ENCODE measurements at places on chromosomes 13 and 19.

- no peak for DNase-seq
These were observed 2.4 kb downstream of the SAE1 start for GRCh38 chr19:47133021-47133471.

DNA sequence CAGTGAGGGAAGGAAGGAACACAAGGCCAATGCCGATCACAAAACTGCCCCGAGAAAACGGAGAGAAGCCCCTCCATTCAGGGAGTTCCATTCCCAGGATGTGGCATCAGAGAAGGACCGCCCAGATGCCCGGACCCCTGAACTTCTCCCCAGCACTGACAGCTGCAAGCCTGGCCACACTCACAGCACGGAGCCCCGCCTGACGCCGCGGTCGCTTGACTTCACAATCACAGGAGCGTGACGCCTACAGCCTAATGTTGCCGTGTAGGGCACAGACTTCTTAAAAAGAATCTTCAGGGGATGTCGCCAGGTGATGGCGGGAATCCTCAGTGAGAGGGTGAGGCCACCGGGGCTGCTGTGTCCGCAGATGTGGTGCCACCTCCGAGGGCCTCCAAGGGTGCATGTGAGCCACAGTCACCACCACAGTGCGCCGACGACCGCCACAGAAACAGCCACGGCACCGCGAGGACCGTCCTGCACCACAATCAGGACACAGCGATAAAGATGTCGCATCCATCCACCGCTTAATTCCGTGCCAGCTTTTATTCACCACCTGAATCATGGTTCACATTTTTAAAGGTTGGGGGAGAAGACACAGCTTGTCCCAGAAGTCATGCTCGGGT, 77.2 kb downstream of the SPACA7 start:
- DNase-seq, result no peak

GRCh38 chr13:85334187-85334586, 465.0 kb downstream of the SLITRK6 start:
- no peak for DNase-seq

DNA sequence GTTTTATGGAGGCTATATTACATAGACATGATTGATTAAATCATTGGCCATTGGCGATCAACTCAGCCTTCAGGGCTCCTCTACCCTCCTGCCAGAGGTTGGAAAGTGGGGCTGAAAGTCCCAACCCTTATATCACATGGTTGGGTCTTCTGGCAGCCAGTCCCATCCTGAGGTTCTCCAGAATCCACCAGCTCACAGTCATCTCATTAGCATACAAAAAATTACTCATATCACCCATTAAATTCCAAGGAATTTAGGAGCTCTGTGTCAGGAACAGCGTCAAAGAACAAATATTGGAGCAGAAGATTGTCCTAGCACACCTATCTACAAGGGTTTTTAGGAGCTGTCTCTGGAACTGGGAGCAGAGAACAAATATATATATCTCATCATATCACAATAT, 39.4 kb upstream of the FARP1 start:
- DNase-seq, result peak; percentile 31

- peak; percentile 88 for DNase-seq
These were observed 21.6 kb downstream of the VASP start for GRCh38 chr19:45528744-45529419.

DNA sequence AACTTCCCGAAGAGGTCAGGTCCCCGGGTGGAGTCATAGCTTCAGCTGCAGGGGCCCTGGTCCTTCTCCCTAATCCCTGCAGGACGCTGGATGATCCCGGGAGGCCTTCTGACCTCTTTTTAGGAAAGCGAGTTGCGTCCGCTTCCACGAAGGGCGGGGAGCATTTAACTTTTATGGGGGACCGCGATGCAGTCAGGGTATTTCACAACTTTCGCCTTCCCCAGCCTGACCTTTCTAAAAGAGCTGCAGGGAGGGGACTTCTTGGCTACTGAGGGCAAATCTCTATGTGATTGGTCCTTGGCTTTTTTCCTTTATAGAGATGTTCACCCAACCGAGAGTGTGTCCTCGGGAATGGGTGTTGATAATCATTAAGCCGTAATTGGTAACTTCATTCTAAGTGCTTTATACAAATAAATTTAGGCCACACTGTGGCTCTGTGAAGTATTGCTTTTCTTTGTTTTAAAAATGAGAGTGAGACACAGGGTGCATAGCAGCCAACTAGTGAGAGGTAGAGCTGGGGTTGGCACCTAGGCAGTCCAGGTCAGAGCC, 778 bp downstream of the ZNF230 start:
- no peak for DNase-seq

DNA sequence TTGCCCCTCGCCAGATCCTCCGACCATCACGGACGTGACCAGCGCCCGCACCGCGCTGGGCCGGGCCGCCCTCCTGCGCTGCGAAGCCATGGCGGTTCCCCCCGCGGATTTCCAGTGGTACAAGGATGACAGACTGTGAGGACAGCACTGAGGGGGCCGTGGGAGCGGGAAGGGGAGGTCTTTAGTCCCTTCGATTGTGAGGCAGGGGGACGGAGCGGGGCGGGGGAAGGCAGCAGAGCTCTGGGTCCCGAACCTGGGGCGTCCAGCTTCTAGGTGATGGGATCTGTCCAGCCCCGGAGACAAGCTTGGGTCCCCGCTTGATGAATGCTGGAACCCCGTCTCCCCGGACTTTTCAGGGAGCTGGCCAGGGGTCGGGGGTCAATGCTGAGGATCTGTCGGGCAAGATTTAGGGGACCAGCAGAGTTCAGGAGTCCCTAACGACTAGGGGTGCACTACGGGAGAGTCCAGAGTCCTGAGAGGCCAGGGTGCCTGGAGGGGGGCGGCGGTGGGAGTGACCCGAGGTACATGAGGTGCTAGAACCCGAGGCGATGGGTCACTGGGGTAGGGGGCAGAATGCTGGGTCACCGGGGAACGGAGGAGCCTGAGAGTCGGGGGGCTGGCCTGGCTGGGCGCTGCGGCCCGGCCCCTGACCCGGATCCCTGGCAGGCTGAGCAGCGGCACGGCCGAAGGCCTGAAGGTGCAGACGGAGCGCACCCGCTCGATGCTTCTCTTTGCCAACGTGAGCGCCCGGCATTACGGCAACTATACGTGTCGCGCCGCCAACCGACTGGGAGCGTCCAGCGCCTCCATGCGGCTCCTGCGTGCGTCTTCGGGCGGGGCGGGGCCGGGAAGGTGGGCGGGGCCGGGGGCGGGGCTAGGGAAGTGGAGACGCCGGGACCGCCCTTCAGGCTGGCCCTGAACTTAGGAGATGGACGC, 14.6 kb downstream of the VSIG10L start:
- no peak for DNase-seq

GRCh38 chr13:76641056-76641455, 245.1 kb downstream of the KCTD12 start:
- DNase-seq, result no peak

DNA sequence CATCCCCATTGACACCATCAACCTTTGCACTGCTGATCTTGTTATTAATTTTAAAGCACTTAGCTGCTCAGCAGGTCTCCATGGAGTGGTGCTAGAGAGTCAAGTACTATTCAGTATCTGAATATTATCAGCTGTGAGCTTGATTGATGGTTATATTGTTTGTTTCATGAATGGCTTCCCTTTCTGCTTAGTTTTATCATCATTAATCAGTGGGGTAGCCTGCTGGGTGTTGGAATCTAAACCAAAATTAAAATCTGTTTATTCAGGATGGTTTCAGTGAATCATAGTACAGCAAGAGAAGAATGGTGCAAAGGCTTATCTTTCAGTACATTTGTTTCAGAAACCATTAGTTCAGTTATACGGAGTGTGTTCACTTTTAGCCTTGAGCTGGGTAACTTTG, 42.5 kb upstream of the SCEL start:
- no peak for DNase-seq
